ENCODE measurements at places on chromosomes 4 and X. TPM values are rescaled to one million over a fixed set of nuclear protein-coding genes. Genes with fewer than 3 reads are reported as not detected.

GRCh38 chrX:27883468-27884092 lies 75.8 kb downstream of the MAGEB10 start:
- DNase-seq: no peak

- DNase-seq: no peak
These were observed 23.1 kb downstream of the CD40LG start for GRCh38 chrX:136671006-136671610.

DNA sequence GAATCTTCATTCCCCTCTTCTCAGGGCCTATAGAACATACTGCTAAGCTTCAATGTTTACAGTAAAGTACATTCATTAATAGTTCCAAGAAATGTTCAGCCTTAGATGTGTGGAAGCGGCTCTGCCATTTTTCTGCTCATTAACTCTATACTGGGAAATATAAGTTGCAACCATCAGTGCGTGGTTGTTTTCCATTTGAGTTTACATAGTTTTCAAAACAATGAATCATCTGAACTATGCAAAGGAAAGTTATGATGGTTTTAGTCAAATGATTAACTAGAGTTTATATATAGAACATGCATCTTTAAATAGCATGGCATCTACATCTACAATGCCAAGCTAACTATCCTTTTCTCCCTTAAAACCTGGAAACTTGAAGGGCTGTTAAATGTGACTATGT lies 29.6 kb downstream of the LEF1 start:
- no peak for DNase-seq

GRCh38 chr4:7266525-7267292 lies 74.4 kb downstream of the SORCS2 start:
- DNase-seq: no peak

GRCh38 chrX:867502-867901 lies 236.9 kb downstream of the SHOX start:
- DNase-seq: no peak

DNA sequence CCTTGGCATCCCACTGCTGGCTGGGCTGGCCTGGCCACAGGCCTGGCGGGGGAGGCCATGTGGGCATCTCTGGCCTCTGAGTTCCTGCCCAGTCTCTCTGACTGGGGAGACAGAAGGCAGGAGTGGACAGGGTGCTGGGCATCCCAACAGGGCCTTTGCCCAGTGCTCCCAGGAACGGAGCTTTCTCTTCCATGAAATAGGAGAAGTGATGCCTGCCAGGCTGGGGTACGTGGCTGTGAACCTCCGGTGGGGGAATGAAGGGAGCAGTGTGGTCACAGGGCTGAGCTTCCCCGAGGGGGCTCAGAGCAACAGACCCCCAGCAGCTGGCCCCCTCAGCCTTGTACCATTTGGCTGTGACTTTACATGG lies 40.4 kb upstream of the HMX1 start:
- peak; percentile 1 for DNase-seq

DNA sequence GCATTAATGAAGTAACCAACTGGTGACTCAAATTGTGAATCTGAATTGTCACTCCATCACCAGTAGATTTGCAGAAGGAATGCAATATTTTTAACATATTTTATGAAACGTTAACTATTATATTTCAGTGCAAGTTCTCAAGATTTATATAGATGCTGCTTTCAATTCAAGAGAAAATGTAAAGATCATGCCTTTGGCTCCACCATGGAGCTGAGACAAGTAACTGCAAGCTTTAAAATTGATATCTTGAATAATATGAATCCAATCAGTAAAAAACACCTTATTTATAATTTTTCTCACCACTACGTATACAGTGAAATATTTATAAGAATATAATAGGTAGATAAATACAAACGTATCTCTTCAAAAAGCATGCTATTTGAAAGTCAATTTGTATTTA lies 27.8 kb upstream of the GALNTL6 start:
- DNase-seq: no peak

DNA sequence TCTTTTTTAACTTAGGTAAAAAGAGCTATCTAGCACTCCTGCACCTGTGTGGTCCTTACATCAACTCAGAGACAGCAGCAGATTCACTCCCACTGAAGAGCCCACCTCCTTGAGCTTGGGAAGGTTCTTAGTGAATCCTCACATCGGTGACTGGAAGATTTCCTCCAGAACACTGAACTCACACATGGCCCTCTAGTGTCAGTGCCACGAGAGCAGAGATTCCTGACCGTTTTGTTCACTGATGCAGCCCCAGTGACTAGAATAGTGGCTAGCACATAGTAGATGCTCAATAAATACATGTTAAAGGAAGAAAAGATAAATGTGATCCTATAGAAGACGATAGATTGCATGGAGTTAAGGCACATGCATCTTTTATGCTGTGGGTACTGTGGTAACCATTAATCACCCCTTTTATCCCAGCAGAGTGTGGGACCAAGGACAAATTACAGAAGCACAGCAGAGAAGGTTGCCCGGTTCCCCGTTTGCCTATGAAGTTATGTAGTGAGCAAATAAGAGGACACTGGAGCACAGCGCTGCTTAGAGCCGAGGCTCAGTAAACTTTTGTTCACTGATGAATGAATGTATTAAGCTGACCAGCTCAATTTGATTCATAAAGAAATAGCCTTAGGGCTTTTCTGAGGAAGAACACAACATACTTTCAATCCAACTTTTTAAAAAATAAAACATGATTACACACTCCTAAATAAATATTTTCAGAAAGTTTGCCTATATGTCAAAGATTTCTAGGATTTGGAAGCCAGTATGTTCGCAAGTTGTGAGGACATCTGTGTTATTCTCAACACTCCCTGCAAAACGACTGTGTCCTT lies 8.7 kb downstream of the GASK1B start:
- no peak for DNase-seq

DNA sequence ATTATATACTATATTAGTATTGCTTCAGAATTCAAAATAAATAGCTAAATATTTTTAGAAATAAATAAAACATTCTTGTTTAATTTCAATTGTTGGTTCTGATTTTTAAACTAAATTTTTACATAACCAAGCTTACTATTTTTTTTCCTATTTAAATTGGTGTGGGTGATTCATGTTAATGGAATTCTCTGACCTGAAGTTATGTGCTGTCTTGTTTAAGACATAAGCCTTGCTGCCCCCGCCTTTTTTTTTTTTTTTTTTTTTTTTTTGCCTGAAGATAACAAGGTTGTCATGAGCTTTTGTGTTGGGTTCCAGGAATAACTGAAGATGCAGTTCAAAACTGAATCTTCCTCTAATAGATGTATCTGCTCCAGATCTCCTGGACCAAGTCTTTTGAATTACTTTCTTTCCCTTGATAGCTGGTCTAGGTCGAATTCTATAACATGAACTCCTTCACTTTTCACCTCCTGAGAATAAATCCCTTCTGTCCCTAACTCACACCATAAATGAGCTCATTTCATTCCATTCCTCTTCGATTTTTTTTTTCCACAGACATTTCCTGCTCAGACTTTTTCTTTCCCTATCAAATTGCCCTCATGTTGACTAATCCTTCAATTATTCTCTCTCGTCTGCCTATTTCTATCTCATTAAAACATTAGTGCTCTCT lies 261.5 kb upstream of the FTHL17 start:
- DNase-seq: no peak

AREG gene
- total RNA-seq: 14.0 TPM

PABPC4L gene
- 1.8 TPM for total RNA-seq

JCHAIN gene
- 25.0 TPM for total RNA-seq

CHST7 gene
- 1.8 TPM for total RNA-seq

HPGDS gene
- 2.8 TPM for total RNA-seq

WNK3 gene
- total RNA-seq: 3.2 TPM
